Fibroblast of skin of right quadriceps (primary cell): ENCODE measurements at places on chromosomes 7 and 10.

GRCh38 chr10:132141076-132141475 is 45.7 kb upstream of the DPYSL4 start:
- DNase-seq, result no peak

DNA sequence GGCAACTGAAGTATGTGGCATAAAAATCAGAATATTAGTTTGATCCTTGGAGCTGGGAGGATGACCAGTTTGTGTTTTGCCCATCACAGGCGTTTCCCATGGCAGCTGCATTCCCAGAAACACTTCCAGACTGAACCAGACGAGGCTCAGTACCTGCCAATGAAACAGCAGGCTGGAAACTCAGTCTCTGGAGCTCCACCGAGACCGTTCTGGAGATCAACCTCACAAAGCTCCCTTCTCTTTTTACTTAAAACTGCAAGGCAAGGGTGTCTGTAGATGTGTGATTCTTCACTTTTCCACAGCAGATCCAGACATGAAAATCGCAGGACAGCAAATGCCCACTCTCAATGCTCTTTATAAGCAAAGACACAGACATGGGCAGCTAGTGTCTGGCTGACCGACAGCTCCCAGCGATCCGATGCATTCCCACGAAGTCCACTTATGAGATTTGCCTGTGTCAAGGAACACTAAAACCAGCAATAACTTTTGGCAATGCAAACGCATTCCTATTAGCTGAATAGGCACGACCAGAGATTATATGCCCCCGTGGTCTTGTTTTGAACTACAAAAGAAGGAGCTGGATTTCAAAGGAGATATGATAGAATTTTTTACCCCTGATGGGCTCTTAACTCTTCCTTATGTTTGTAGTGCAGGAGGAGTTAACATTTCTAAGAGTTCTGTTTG is 72.6 kb downstream of the ADAM12 start:
- DNase-seq, result peak; percentile 73

DNA sequence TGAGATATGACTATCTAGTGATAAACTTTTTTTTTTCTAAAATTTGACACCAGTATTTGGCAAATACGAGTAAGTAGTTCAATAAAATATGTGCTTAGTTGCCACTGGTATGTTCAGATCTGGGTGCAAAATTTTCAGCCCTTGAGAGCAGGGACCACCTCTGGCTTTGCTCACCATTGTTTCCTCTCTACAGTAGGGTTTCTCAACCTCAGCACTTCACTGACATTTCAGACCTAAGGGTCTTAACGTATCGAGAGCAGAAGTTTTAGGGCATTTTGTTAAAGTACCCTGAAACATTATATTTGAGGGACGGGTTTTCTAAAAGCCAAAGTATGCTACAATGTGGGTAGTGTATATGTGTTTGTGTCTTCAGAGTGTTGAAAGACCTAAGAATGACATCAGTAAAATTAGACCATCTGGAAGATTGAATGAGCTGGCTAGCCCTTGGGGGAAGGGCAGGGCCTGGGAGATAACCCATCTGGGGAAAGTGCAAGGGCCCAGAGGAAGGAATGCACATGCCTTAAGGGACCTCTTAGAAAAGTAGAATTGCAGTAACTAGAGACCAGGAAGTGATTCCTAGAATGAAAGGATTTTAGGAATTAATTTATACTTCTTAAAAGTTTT is 11.8 kb downstream of the BZW2 start:
- peak; percentile 86 for DNase-seq

GRCh38 chr10:72175149-72175548 is 40.7 kb upstream of the ANAPC16 start:
- DNase-seq, result peak; percentile 65

DNA sequence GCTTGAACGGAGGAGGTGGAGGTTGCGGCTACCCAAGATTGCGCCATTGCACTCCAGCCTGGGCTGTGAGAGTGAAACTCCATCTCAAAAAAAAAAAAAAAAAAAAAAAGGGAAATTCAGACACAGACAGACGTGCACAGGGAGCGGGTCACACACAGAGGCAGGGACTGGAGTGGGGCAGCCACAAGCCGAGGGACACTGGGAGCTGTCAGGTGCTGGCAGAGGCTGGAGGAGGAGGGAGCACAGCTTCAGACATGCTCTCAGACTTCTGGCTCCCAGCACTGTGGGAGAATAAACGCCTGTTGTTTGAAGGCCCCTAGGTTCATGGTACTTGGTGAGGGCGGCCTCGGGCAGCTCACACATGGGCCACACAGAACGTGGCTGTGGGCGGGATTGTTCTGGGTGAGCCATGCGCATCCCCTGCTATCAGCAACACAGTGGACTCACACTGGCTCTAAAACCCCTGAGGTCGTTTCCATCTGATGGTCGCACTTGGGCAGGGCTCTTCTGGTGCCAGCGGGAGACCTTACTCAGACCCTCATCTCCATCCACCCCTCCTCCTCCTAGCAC is 375.9 kb downstream of the DNAJB6 start:
- no peak for DNase-seq

- no peak for DNase-seq
These were observed 47.6 kb downstream of the PRKG1 start for GRCh38 chr10:51121861-51122260.

GRCh38 chr7:140981951-140982350 is 32.8 kb downstream of the MRPS33 start:
- no peak for DNase-seq

GRCh38 chr7:101172854-101173751 is 7.0 kb downstream of the NAT16 start:
- DNase-seq, result peak; percentile 64

GRCh38 chr10:72792288-72792687 is 100.3 kb downstream of the MCU start:
- no peak for DNase-seq

- peak; percentile 38 for DNase-seq
These were observed 736.2 kb downstream of the PARD3 start for GRCh38 chr10:34078745-34079470.

- DNase-seq, result peak; percentile 54
These were observed 121.3 kb downstream of the MYL10 start for GRCh38 chr7:101507791-101508252.

DNA sequence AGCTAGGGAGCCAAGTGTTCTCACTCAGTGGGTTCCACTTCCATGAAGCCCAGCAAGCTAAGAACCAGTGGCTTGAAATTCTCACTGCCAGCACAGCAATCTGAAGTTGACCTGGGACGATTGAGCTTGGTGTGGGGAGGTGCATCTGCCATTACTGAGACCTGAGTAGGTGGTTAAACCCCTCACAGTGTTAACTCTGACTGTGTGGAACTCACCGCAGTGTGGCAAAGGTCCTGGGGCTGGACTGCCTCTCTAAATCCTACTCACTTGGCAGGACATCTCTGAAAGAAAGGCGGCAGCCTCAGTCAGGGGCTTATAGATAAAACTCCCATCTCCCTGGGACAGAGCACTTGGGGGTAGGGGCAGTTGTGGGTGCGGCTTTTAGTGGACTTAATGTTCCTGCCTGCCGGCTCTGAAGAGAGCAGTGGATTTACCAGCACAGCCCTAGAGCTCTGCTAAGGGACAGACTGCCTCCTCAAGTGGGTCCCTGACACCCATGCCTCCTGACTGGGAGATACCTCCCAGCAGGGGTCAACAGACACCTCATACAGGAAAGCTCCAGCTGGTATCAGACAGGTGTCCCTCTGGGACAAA is 143.1 kb downstream of the PDE1C start:
- DNase-seq, result no peak

DNA sequence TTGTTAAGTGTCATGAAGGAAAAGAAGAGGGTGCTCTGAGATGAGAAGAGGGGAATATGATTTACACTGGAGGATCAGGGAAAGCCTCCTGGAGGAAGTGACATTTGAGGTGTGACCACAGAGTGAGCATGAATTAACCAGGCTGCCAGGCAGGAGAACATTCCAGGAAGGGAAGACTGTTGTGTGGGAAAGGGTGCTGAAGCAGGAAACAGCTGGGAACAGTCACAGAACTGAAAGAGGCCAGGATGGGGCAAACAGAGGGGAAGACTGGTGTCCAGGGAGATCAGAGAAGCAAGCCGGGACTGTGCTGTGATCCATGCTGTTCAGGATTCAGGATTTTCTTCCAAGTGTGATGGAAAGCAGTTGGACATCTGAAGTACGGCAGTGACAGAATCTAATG is 14.9 kb downstream of the HIPK2 start:
- peak; percentile 63 for DNase-seq

DNA sequence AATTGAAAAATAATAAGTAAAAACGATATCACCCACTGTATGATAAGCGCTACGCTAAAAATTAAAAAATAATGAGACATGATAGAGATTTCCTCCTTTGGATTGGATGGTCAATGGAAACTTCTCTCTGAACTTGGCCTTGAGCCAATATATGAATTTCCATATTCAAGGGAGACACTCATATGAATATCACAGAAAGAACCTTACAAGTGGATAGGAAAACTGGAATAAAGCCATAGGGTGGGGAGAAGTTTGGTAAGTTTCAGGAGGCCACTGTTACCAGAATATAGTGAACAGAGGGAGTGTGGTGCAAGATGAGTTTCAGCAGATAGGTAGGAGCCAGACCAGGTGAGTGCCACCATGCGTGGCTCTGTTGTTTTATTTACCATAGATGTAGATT is 147.2 kb downstream of the SEM1 start:
- DNase-seq, result no peak

- DNase-seq, result no peak
These were observed 111.9 kb upstream of the RHEB start for GRCh38 chr7:151631570-151631952.

DNA sequence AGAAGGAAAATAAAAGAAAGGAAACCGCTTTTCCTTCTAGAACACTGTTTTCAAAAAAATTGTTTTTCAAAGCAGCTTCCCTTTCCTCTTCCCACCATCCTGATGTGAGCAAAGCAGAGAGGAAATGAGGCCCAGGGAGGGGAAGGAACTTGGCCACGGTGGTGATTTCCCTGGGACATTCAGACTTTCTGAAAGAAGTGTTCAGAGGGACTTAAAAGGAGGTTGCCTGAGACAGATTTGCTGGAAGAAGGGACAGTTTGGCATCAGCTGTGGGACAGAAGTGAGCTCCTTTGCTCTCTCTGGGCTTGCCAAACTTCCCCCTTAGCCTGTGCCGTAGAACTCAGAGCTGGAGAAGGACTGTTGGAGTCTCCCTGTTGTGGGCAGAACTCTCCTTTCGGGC is 30.3 kb downstream of the ADCYAP1R1 start:
- DNase-seq, result no peak

DNA sequence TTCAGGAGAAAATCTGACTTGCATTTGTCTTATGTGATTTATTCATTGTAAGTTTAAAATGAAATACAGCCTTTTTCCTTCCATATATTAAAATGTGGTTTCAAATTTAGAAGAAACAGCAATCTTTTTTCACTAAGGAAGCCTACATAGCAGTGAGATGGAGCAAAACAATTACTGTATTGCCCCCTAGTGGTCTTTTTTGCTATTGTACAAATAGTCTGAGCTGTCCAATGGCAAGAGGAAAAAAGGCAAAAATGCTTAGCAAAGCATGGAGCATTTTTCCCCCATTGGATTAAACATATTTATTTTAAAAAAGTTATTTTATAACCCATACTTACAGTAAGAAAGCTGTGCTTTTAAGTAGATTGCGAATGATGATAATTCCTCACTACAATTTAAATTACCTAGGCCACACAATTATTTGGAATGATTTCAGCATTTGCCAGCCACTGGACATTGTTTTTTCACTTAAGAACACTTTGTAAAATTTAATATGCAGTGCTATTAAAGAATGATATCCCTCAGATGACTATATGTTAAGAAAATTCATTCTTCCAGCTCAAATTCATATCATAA is 119.5 kb downstream of the CPED1 start:
- peak; percentile 72 for DNase-seq

- DNase-seq, result no peak
These were observed 177.1 kb upstream of the PTER start for GRCh38 chr10:16259726-16260125.

GRCh38 chr10:131792809-131793208 is 108.0 kb upstream of the PPP2R2D start:
- DNase-seq, result no peak

- DNase-seq, result no peak
These were observed 275.4 kb upstream of the PFKP start for GRCh38 chr10:2791774-2792443.

DNA sequence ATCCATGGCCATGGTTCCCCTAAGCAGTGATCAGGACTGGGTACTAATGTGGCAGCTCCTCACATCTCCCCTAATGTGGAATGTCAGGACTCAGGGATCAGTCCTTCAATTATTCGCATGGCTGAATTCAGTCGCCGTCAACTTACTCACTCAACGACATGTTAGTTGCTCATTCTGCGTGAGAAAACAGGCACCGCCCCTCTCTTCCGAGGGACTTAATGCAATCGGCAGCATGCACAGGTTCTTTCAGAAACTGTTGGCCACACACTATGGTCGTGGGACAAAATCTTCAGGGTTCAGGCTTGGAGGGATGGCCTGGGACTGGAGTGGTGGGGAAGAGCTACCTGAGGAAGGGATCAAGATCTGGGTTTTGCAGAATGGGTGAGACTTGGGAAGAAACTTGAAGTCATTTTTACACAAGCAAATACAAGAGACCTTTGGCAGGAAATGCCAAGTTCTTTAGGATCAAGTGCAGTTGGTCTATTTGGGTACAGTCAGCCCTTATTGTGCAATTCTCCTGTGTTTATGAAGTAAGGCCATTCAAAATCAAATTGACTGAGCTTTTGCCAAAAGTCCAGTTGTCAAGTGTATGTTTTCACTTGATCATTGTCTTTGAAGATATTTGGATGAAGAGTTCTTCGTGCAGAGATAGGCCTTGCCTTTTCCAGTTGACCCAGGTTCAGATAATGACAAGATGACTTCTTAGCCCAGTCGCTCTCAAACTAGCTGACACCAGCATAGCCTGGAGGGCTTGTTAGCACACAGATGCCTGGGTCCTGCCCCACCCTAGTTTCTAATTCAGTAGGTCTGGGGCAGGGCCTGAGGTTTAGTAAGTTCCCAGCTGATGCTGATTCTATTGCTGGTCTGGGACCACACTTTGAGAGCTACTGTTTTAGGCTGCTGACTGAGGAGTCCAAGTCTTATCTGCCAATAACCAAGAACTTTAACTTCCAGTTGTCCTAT is 48.5 kb downstream of the LRRC18 start:
- no peak for DNase-seq

DNA sequence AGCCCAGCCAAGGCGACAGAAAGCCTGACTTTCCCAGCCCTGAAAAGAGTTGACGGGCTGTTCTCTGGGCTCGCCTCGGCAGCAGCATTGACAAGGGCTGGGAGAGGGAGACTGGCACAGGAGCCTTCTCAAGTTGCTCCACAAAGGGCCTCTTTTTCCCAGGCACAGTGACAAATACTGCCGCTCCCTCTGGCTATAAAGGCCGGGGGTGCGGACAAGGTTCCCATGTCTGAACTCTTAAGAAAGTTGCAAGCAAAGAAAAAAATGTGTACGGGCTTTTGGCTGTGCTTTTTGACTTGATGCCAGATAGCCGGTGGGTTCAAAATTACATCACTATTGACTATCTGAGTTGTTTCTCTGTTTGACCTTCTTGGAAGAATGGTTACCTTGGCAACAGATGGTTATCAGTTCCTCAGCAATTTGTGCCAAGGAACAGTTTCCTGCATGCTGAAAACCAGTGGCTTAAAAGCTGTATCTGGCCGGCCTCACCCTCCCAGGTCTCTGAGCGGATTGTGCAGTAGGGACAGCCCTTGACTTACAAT is 115.9 kb upstream of the EEPD1 start:
- peak; percentile 84 for DNase-seq
